T-helper 17 cell (primary cell): ENCODE measurements at places on chromosomes 7 and 10. TPM values are rescaled to one million over a fixed set of nuclear protein-coding genes. Genes with fewer than 3 reads are reported as not detected.
A peak's percentile ranks its signal among the peaks of the same experiment; 100 is the strongest.

GRCh38 chr7:129644634-129645230 is 33.2 kb downstream of the NRF1 start:
- no peak for DNase-seq
- peaks cover 13% of the 10 kb centered on the region for H3K4me1 ChIP-seq
- H3K4me3 ChIP-seq = no peak overlapping the region
- no peak overlapping the region for H3K27ac ChIP-seq
- peaks cover 2% of the 10 kb centered on the region for H3K36me3 ChIP-seq

DNA sequence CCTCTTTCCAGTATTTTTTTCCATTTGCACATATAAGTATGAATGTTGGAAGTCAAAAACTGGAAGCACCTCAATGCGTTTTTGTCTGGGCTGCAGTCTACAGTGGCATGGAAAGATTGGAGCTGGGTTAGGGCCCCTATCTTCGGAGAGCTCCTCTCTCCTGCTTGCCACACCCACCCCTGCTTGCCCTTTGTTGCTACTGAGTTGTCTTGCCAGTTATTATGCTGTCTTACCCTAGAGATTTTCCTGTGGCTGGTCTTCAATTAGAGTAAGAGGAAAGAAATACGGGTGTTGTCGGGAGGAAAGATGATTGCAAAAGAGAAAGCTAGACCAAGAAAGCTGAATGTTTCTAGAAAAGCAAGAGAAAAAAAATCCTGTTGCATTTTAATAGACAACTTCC is 228.9 kb upstream of the CELF2 start:
- peaks cover 21% of the 10 kb centered on the region for H3K27me3 ChIP-seq
- H3K4me3 ChIP-seq = no peak overlapping the region
- peaks cover 4% of the 10 kb centered on the region for H3K4me1 ChIP-seq
- no peak overlapping the region for H3K27ac ChIP-seq
- no peak for DNase-seq
- peaks cover 2% of the 10 kb centered on the region for H3K36me3 ChIP-seq

DNA sequence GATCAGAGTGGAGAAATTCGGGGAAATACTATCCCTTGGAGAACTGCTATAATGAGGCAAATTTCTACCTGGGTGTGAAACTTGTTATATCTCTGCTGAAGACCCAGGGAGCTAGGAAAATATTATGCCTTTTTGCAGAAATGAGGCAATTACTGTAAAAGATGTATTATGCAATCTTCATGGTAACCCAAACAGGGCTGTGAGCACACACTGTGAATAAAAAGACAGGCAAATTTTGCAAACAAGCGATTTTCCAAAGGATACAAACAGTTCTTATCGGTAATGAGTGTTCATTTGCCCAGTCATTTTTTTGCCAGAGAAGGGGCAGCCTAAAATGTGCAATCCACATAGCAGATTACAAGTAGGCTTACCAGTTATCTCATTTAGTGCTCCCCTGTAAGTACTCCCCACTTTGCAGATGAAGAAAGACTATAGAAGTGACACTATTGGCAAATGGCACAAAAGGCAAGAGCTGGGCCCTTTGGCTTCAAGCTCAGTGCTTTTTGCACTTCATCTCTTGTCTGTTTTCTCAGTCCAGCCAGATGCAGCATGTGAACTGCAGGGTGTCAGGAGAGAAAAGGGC is 205.8 kb downstream of the HECW1 start:
- H3K27ac ChIP-seq = no peak overlapping the region
- DNase-seq = no peak
- peaks cover 17% of the 10 kb centered on the region for H3K27me3 ChIP-seq
- H3K36me3 ChIP-seq = no peaks in the 10 kb centered on the region
- H3K4me3 ChIP-seq = no peak overlapping the region

- H3K4me3 ChIP-seq = no peak overlapping the region
- peaks cover 4% of the 10 kb centered on the region for H3K4me1 ChIP-seq
- peaks cover 45% of the 10 kb centered on the region for H3K27me3 ChIP-seq
These were observed 72.5 kb upstream of the NKX6-2 start for GRCh38 chr10:132858121-132859081.

DNA sequence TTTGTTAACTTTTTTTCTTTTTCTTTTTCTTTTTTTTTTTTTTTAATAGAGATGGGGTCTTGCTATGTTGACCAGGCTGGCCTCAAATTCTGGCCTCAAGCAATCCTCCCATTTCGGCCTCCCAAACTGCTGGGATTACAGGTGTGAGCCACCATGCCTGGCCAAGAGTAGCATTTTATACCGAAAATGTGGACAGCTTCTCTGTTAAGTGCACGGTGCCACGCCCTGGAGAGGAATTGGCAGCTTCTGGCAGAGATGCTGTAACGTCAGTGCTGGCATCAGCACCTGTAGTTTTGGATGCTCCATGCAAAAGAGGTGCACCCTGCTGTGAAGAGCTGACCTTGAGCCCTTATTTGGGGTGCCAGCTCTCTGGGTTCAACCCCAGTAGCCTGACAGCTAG is 18.2 kb downstream of the IL15RA start:
- H3K4me3 ChIP-seq = no peak overlapping the region
- DNase-seq = no peak
- no peak overlapping the region for H3K27ac ChIP-seq
- H3K4me1 ChIP-seq = peaks cover 4% of the 10 kb centered on the region
- no peaks in the 10 kb centered on the region for H3K36me3 ChIP-seq

DNA sequence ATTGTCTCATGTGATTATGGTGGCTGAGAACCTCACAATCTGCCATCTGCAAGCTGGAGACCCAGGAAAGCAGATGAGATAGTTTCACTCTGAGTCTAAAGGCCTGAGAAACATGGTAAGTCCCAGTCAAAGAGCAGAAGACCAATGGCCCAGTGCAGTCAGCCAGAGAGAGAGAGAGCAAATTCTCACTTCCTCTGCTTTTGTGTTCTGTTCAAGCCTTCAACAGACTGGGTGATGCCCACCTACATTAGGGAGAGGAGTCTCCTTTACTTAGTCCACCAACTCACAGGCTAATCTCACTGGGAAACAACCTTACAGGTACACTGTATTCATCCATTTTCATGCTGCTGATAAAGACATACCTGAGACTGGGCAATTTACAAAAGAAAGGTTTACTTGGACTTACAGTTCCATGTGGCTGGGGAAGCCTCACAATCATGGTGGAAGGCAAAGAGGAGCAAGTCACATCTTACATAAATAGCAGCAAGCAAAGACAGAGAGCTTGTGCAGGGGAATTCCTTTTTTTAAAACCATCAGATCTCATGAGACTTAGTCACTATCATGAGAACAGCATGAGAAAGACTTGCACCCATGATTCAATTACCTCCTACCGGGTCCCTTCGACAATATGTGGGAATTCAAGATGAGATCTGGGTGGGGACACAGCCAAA is 4.7 kb upstream of the FRMPD2 start:
- peaks cover 6% of the 10 kb centered on the region for H3K27me3 ChIP-seq
- H3K36me3 ChIP-seq = no peaks in the 10 kb centered on the region
- no peak for DNase-seq
- H3K27ac ChIP-seq = no peak overlapping the region
- H3K4me1 ChIP-seq = no peaks in the 10 kb centered on the region

GRCh38 chr10:30510932-30511700 is 77.1 kb downstream of the MAP3K8 start:
- H3K4me1 ChIP-seq = peaks cover 5% of the 10 kb centered on the region
- H3K36me3 ChIP-seq = no peaks in the 10 kb centered on the region
- H3K4me3 ChIP-seq = no peak overlapping the region
- peaks cover 7% of the 10 kb centered on the region for H3K27me3 ChIP-seq

GRCh38 chr7:26178272-26178960 is 22.1 kb downstream of the HNRNPA2B1 start:
- H3K36me3 ChIP-seq = peaks cover 4% of the 10 kb centered on the region
- H3K4me1 ChIP-seq = peaks cover 29% of the 10 kb centered on the region
- no peaks in the 10 kb centered on the region for H3K27me3 ChIP-seq
- DNase-seq = no peak
- H3K4me3 ChIP-seq = no peak overlapping the region

Gene NRCAM
- not detected for total RNA-seq

DNA sequence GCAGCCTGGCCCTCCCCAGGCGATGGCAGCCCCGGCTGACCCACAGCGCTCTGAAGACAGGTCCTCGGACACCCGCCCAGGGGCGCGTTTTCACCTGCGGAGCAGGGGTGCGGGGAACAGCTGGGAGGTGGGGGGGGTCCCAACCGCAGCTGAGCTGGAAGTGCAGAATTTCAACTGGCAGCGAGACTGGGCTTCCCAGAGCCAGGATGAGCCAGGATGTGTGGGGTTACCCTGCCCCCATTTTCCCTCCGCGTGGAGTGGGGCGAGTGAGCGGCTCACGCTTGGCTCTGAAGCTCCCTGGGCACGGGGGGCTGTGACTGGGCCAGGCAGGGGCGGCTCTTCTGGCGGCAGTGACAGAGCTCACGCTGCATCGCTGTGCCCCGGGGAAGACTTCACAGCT is 70.2 kb downstream of the DNAJB6 start:
- DNase-seq = no peak
- no peaks in the 10 kb centered on the region for H3K36me3 ChIP-seq
- H3K4me3 ChIP-seq = no peak overlapping the region
- peaks cover 13% of the 10 kb centered on the region for H3K4me1 ChIP-seq
- H3K27me3 ChIP-seq = no peaks in the 10 kb centered on the region
- H3K27ac ChIP-seq = peak overlapping the region; percentile 41

DNA sequence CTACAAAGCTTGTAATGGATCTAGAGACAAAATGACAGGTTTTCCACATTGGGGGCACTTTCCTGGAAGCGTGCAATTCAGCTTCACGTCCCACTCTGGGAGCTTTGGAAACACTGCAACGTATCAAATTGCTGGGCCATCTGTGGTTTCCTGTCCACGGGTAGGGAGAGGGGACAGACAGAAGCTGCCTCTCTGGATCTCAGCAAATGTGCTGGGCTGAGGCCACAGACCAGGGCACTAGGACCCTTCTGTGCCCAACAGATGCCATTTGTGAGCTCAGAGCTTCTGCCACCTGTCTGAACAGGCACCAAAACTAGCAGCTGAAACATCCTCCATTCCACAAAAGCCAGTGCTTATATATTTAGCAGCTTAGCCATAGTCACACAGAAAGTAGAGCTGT is 40.9 kb upstream of the FRMD4A start:
- H3K4me1 ChIP-seq = no peaks in the 10 kb centered on the region
- peaks cover 7% of the 10 kb centered on the region for H3K36me3 ChIP-seq
- peaks cover 67% of the 10 kb centered on the region for H3K27me3 ChIP-seq
- DNase-seq = no peak

DNA sequence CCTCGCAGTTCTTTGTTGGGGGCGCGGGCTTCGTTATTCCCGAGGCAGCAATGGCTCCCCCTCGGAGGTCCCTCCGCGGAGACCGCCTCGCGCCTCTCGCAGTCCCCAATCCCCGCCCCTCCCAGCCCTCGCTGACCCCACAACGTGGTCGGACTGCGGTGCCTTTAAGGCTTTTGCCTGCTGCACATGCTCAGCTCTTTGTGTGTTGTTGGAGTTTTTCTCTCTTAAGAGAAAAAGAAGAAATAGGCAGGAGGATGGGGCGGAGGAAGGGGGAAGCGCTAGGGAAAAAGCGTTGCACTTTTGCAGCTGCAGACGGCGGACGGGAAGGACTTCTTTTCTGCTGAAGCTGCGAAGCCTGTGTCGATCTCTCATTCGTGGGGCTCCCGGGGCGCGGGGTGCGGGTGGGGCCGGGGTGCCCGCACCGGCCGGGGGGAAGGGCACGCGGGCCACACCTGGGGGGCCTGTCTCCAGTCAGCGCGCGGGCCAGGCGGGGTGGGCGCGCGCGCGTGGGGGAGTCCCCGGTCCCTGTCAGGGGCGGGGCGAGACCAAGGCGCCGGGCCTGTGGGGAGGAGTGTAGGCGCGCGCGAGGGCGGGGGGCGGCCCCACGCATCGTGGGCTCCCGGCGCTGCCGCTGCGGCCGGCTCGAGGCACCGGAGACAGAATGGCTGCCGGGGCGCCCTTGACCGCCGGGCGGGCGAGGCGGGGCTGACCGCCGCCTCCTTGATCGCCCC is 445 bp upstream of the ATRNL1 start:
- no peak for DNase-seq
- H3K4me3 ChIP-seq = peak overlapping the region; percentile 83
- no peak overlapping the region for H3K27ac ChIP-seq
- H3K36me3 ChIP-seq = peaks cover 2% of the 10 kb centered on the region
- peaks cover 51% of the 10 kb centered on the region for H3K27me3 ChIP-seq
- peaks cover 13% of the 10 kb centered on the region for H3K4me1 ChIP-seq

DNA sequence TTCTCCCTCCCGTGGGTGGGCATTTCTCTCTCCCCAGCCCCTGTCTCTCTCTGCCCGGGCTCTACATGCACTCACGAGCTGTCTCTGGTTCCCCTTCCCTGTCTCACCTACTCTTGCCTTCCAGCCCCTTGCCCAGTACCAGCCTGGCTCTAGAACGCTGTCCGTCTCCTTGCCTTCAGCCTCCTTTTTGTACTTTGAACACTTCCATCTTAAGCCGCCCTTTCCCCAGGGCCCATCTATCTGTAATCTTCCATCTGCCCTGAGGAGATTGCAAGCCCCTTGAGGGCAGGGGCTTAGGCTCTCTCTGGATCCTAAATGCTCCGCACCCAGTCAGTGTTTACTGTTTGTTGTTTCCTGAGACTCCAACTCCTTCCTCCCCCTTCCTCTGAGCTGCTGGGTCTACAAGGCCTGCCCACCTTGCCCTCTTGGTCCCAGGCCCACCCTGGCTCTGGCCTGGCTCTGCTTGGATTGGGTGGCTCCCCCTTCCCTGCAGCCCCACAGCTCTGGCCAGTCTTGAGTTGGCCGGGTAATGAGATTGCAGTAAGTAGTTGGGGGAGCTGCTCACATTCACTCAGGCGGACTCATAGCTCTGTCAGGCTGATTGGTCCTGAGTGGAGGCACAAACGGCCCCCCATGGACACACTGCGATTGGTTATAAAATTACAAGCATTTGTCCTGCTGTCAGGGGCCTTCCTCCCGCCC is 28.3 kb downstream of the POLL start:
- peak overlapping the region; percentile 75 for H3K4me3 ChIP-seq
- no peak overlapping the region for H3K27ac ChIP-seq
- no peak for DNase-seq
- peaks cover 23% of the 10 kb centered on the region for H3K27me3 ChIP-seq
- H3K4me1 ChIP-seq = peaks cover 37% of the 10 kb centered on the region

DNA sequence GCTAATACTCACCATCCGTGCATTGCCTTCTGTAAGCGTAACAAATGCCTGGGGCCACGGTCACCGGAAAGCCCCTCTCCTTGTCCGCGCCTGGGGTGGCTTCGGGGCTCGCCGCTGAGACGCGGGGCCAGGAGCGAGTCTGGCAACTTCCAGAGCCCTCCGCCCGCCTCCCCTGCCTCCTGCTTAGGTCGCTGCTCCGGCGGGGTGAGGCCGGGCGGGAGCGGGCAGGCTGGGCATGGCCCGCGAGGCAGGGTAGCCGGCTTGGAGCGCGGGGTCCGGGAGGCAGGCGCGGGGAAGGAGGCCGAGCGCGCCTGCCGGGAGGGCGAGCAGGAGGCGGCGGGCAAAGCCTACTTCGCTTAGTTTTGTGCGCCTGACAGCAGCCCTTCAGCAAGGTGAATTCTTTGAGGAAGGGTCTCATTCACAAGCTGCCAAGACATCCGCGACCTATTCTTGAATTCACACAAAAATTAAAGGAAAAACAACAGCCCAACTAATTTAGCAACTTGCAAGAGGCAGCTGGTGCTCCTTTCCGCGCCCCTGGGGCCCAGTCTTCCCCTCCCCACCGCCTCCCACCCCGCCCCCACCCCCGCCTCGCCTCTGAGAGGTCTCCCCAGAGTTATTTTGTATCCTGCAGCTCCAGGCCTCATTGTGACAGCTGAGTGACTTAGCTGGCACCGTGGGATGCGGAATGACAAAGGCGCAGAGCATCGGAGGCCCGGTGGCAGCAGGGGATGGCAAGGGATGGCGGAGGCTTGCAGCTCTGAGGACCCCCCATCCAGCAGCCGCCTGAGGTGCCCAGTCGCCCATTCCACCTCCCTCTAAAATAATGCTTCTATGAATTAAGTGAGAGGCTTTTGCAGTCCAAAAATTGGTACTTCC is 12.8 kb upstream of the KAT6B start:
- no peak overlapping the region for H3K27ac ChIP-seq
- no peaks in the 10 kb centered on the region for H3K27me3 ChIP-seq
- no peaks in the 10 kb centered on the region for H3K4me1 ChIP-seq
- no peak overlapping the region for H3K4me3 ChIP-seq
- no peak for DNase-seq
